Natural killer cell treated with Interleukin-12 subunit alpha and Interleukin-12 subunit beta and Interleukin-15 and Interleukin-18, amount 100 ng/mL, for 72 hours (primary cell): ENCODE measurements at places on chromosomes 11 and 22. TPM values are rescaled to one million over a fixed set of nuclear protein-coding genes. Genes with fewer than 3 reads are reported as not detected.

GRCh38 chr11:75603791-75604736 is 42.0 kb downstream of the SERPINH1 start:
- DNase-seq: no peak
- H3K36me3 ChIP-seq: no peaks in the 10 kb centered on the region
- H3K4me3 ChIP-seq: no peak overlapping the region
- no peak overlapping the region for H3K27ac ChIP-seq
- peaks cover 2% of the 10 kb centered on the region for H3K4me1 ChIP-seq
- peaks cover 30% of the 10 kb centered on the region for H3K27me3 ChIP-seq

GRCh38 chr11:120326845-120327281 is 1.8 kb downstream of the TLCD5 start:
- peaks cover 65% of the 10 kb centered on the region for H3K27me3 ChIP-seq
- H3K4me1 ChIP-seq: peaks cover 6% of the 10 kb centered on the region
- no peak overlapping the region for H3K4me3 ChIP-seq
- no peak overlapping the region for H3K27ac ChIP-seq
- no peak for DNase-seq
- H3K36me3 ChIP-seq: no peaks in the 10 kb centered on the region

- H3K4me3 ChIP-seq: no peak overlapping the region
- peaks cover 28% of the 10 kb centered on the region for H3K27me3 ChIP-seq
- no peak overlapping the region for H3K27ac ChIP-seq
- no peak for DNase-seq
- H3K36me3 ChIP-seq: no peaks in the 10 kb centered on the region
Observed at GRCh38 chr11:2768471-2769408, 68.9 kb upstream of the KCNQ1OT1 start.

- peaks cover 84% of the 10 kb centered on the region for H3K4me1 ChIP-seq
- peak; percentile 64 for DNase-seq
- H3K4me3 ChIP-seq: peak overlapping the region; percentile 66
- no peaks in the 10 kb centered on the region for H3K27me3 ChIP-seq
- H3K27ac ChIP-seq: peak overlapping the region; percentile 93
Observed at GRCh38 chr11:6737872-6738466, 33.8 kb downstream of the OR2AG2 start.

The YPEL4 gene
- total RNA-seq: not detected

The AP5B1 gene
- 25.4 TPM for total RNA-seq

DNA sequence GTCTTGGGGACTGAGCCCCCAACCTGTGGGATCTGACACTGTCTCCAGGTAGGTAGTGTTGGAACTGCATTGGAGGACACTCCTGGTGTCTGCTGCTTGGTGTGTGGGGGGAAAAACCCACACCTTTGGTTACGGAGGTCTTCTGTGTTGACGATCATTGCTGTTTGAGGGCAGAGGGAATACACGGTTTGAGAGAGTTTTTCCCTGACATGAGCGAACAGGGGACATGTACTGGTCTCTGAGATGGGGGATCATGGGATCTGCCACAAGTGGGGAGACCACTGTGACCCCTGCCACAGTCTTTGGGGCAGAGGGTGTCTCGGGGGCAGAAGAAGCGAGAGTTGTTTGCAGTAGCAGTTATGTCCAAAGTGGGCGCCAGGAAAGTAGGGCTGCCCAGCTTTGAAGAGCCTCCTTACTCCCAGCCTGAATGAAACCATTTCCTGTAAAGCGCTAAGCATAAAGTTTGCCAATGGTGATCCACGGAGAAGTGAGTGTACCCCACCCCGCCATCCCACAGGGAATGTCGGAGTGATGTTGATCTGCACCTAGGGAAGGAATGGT is 5.4 kb upstream of the SAA2 start:
- no peak overlapping the region for H3K27ac ChIP-seq
- no peak overlapping the region for H3K4me3 ChIP-seq
- no peaks in the 10 kb centered on the region for H3K36me3 ChIP-seq
- H3K4me1 ChIP-seq: no peaks in the 10 kb centered on the region

GRCh38 chr11:111300569-111300968 is 2.2 kb downstream of the POU2AF3 start:
- no peak overlapping the region for H3K27ac ChIP-seq
- no peak overlapping the region for H3K4me3 ChIP-seq
- no peaks in the 10 kb centered on the region for H3K36me3 ChIP-seq
- no peaks in the 10 kb centered on the region for H3K4me1 ChIP-seq
- no peak for DNase-seq
- H3K27me3 ChIP-seq: peaks cover 28% of the 10 kb centered on the region

The ZNF143 gene
- 32.1 TPM for total RNA-seq

DNA sequence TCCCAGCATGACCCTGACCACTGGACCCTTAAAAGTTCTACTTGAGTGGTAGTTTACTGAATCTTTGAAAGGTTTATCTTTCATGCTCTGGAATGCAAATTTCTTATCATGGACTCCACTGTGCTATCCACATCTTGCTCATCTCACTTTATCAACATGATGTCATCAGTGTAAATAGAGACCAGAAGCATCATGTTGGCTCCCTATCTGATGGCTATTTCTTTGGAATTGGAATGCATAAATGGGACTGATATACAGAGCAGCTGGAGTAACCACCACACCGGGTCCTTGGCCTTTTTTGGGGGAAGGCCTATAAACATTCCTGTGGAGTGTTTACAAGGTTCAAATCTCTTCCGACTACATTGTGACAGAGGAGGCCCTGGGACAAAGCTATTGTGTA is 74.1 kb upstream of the CEP126 start:
- no peaks in the 10 kb centered on the region for H3K4me1 ChIP-seq
- H3K27me3 ChIP-seq: no peaks in the 10 kb centered on the region
- no peak overlapping the region for H3K27ac ChIP-seq
- no peak overlapping the region for H3K4me3 ChIP-seq
- H3K36me3 ChIP-seq: no peaks in the 10 kb centered on the region

- H3K4me1 ChIP-seq: no peaks in the 10 kb centered on the region
- H3K27ac ChIP-seq: no peak overlapping the region
Observed at GRCh38 chr11:109106151-109106906, 315.7 kb upstream of the C11orf87 start.

DNA sequence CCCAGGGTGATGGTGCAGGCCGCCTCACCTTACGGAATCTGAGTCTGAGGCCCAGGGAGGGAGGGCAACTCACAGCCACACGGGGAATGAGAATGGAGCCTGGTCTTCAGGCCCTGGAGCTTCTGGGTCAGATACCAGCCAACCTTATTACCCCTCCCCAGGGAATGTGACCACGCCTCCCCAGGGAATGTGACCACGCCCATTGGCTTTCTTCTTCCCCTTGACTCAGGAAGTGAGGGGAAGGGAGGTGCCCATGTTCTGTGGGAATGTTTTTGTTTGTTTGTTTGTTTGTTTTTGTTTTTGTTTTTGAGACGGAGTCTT is 57.5 kb upstream of the RBFOX2 start:
- no peaks in the 10 kb centered on the region for H3K36me3 ChIP-seq
- H3K4me3 ChIP-seq: no peak overlapping the region
- H3K27ac ChIP-seq: no peak overlapping the region
- H3K27me3 ChIP-seq: no peaks in the 10 kb centered on the region

The PRDM11 gene
- 6.6 TPM for total RNA-seq

The PPARA gene
- 36.1 TPM for total RNA-seq
